ENCODE measurements at places on chromosomes 1 and 21. TPM values are rescaled to one million over a fixed set of nuclear protein-coding genes. Genes with fewer than 3 reads are reported as not detected.

The FMO3 gene
- not detected for polyA plus RNA-seq

The KRTAP11-1 gene
- polyA plus RNA-seq, result not detected

The PTBP2 gene
- 7.1 TPM for polyA plus RNA-seq

The ANKRD45 gene
- polyA plus RNA-seq, result not detected

The EFHD2 gene
- 49.5 TPM for polyA plus RNA-seq

The LGR6 gene
- 0.22 TPM for polyA plus RNA-seq

The KANK4 gene
- polyA plus RNA-seq, result not detected

The SPATA1 gene
- 0.23 TPM for polyA plus RNA-seq

The MLLT11 gene
- 2.0 TPM for polyA plus RNA-seq

The GUCA2A gene
- polyA plus RNA-seq, result not detected

The RCC2 gene
- polyA plus RNA-seq, result 22.5 TPM

The NUAK2 gene
- 166 TPM for polyA plus RNA-seq

The LRRC39 gene
- not detected for polyA plus RNA-seq

The SMCP gene
- not detected for polyA plus RNA-seq

The C1orf87 gene
- not detected for polyA plus RNA-seq

The CCDC185 gene
- not detected for polyA plus RNA-seq

The PADI2 gene
- polyA plus RNA-seq, result 0.08 TPM

The CRNN gene
- polyA plus RNA-seq, result not detected

The KCNK1 gene
- polyA plus RNA-seq, result not detected

The LAMB3 gene
- polyA plus RNA-seq, result not detected

The LIPI gene
- not detected for polyA plus RNA-seq

The TNFRSF8 gene
- polyA plus RNA-seq, result not detected

The TRIM58 gene
- 5.0 TPM for polyA plus RNA-seq

The S100A14 gene
- not detected for polyA plus RNA-seq
